ENCODE measurements at places on chromosomes 5 and 9.

- DNase-seq, result no peak
These were observed 54.1 kb upstream of the FSD1L start for GRCh38 chr9:105393576-105394344.

- DNase-seq, result no peak
These were observed 38.9 kb downstream of the SLC22A5 start for GRCh38 chr5:132408456-132408855.

- no peak for DNase-seq
These were observed 149.8 kb downstream of the ENTREP1 start for GRCh38 chr9:69474821-69475220.

DNA sequence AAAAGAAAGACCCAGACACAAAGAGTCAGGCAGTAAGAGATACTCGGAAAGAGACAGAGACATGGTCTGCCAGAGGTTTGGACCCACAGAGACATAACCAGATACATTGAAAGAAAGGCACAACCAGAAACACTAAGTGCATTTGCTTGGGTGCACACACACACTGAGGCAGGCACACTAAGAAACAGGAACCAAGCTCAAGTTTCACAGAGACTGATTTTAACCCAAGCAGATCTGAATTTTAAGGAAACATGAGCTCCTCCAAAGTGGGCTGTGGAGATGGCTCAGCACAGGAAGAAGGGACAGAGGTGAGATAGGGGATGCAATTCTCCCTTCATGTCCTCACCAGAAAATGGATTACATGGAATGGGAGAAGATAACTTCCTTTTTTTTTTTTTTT lies 9.5 kb downstream of the AQP3 start:
- DNase-seq, result no peak

GRCh38 chr5:8306288-8306896 lies 437.4 kb downstream of the MTRR start:
- no peak for DNase-seq
